Activated CD8-positive, alpha-beta memory T cell treated with anti-CD3 and anti-CD28 coated beads, Interleukin-2, amount 50 U/mL, for 4 hours (primary cell): ENCODE measurements at places on chromosomes 16 and 17.

DNA sequence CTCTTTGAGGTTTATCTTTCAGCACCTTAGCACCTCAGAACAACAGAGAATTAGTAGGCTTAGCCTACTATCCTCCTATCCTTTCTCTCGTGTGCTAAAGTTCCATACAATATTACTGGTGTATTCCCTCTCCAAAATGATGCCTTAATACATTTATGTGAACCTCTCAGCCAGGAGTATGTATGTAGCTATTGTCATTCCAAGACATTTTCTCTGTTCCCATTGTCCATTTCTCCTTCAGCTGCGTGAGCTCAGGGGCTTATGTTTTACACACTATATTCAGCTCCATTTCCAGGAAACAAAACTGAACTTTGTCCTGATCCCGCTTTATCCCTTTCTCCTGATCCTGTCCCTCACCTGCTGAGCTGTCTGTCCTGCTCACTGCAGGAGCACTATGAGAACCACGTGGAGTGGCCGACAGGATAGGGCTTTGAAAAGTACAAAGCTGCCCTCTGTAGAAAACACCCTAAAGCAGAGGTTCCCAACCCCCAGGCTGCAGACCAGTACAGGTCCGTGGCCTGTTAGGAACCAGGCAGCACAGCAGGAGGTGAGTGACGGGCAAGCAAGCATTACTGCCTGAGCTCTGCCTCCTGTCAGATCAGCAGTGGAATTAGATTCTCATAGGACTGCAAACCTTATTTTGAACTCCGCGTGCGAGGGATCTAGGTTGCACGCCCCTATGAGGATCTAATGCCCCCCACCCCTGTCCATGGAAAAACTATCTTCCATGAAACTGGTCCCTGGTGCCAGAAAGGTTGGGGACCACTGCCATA is 55.7 kb downstream of the CENPV start:
- no peak for DNase-seq

GRCh38 chr16:2053211-2053610 is 5.4 kb downstream of the TSC2 start:
- DNase-seq, result no peak

DNA sequence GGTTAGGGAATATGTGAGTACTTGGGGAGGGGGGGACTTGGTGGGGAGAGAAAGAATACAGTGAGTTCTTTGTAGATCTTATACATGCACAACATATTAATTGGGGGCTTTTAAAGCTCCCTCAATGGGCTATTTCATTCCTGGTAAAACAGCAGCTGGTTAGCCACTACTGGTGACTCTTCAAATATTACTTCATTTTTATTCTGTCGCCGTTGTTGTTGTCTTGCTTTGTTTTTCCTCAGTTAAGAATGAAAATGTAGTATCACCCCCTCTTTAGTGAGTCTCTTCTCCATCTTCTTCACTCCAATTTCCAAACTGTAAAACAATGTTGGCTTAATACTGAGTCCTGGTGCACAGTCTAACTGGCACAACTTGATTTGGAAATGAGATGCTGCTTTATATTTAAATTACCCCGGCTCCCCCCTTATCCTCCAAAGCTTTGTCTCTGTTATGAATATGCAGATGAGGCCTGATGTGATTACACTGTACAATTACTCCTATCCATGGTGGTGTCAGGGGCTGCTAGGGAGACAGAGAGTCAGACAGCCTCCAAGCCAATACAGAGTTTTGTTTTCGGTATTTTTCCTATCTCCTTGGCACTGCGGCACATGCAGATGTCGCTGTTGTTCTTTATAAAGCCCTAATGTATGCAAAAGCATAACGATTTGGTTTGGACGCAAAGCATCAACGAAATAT is 256.9 kb upstream of the PMFBP1 start:
- DNase-seq, result no peak

- DNase-seq, result no peak
Measured at GRCh38 chr17:16516594-16517051, 24.6 kb upstream of the LRRC75A start.

DNA sequence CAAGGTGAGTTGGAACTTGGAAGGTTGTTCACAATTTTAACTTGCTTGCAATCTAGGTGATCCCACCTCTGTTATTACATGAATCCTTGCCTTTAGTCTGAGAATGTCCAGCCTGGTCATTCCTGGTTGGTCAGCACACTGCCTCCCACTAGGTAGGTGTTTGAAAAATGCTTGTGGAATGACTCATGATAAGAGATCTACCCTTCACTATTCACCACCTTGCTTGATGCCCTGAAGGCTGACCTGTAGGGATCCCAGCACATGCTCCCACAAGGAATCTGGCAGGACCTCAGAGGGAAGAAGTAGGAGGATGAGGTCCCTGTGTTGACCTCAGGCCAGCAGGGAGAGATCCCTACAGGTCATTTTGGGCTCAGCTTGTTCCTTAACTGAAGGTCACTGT is 30.2 kb upstream of the ABCA3 start:
- DNase-seq, result no peak

DNA sequence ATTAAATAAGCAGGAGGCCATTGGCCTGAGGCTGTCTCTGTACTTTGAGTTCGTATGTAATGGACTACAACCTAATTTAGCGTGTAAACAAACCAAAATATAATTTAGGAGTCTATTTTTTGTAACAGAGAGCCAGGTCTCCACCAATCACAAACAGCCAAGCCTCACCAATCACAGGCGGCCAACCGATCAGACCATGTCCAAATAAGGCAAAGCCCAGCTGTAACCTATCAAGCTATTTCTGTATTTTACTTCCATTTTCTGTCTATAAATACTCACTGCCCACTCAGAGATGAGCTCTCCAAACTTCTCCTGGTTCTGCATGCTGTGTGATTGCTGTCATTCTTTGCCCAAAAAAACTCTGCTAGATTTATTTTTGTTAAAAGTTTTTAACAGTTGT is 322.7 kb downstream of the NPIPA8 start:
- no peak for DNase-seq

GRCh38 chr17:416293-417206 is 63.9 kb upstream of the RPH3AL start:
- DNase-seq, result peak; percentile 31

DNA sequence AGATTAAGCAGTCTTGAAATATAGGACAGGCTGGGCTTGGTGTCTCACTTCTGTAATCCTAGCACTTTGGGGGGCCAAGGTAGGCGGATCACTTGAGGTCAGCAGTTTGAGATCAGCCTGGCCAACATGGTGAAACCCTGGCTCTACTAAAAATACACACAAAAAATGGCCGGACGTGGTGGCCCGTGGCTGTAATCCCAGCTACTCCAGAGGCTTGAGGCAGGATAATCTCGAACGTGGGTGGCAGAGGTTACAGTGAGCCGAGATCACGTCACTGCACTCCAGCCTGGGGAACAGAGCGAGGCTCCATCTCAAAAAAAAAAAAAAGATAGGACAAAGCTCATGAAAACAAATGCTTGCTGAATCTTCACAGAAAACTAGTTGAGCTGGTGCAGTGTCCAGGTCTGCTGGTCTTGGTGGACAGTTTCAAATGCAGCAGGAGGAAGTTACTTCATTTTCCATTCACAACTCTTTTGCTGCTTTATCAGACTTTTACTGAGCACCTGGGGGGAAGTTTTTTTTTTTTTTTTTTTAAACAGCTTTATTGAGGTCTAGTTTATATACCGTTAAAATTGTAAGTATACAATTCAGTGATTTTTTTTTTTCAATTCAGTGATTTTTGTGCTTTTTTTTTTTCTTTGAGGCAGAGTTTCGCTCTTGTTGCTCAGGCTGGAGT is 45.2 kb downstream of the SNX29 start:
- no peak for DNase-seq

DNA sequence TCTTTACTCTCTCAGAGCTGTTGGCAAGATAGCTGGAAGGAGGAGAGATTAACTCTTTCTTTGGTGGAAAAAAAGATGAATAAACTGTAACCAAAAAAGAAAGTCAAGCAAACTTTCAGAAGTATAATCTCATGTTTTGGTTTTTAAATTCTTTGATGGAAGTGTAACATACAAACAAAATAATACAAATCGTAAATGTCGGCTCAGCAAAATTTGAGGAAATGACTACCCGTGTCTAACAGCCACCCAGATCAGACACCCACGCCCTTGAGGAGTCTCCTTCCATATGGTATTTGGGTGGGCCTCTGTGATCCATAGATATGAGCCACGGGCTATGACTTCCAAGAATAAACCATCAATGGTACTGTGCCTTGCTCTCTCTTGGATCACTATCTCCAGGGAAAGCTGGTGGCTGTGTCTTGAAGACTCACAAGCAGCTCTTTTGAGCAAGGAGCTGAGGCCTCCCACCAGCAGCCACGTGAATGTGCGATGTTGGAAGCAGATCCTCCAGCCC is 9.6 kb upstream of the CD300C start:
- DNase-seq, result no peak

DNA sequence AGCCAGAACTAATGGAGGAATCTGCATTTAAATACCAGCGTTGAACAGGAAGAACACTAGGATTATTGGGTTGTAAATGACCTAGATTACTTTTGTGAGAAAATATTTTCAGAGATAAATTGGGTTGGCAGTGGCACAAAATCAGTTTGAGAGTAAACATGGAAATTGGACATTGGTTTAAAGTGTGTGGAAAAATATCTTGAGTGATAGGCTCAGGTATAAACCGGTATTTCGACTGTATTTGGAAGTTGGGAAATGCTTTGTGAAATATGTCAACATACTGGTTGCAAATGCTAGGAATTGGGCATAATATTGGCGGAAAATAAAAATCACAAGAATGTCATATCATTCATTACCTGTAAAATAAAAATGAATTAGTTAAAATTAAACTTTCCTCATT is 15.1 kb downstream of the PRKAR1A start:
- DNase-seq, result no peak

- DNase-seq, result no peak
Measured at GRCh38 chr17:74085434-74085833, 118.0 kb upstream of the RPL38 start.

DNA sequence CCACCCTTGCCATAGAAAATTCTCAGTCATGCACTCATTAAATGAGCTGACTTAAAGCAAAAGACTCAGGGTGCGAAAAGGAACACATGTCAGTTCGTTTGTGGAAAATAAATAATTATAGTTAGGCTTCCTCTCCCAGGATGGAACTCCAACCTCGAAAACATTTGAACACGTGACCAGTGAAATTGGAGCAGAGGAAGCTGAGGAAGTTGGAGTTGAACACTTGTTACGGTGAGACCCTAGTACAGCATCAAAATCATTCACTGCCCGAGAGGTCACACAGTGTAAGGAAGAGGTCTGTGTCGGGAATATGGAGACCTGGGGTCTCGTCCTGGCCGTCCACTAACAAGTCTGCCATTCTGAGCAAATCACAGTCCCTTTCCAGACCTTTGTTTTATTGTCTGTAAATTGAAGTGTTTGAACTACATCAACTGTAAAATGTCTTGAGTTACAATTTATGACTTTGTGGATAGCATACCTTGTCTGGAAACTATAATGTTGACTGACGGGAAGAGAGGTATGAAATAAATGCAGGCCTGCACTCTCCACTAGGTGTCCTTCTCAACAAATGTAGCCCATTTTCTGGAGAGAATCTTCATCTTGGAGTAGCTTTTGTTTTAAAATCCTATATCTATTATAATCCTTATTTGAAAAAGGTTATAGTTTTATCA is 7.7 kb downstream of the PSMD7 start:
- DNase-seq, result no peak

GRCh38 chr17:2059547-2060384 is 4.9 kb downstream of the HIC1 start:
- DNase-seq, result no peak

DNA sequence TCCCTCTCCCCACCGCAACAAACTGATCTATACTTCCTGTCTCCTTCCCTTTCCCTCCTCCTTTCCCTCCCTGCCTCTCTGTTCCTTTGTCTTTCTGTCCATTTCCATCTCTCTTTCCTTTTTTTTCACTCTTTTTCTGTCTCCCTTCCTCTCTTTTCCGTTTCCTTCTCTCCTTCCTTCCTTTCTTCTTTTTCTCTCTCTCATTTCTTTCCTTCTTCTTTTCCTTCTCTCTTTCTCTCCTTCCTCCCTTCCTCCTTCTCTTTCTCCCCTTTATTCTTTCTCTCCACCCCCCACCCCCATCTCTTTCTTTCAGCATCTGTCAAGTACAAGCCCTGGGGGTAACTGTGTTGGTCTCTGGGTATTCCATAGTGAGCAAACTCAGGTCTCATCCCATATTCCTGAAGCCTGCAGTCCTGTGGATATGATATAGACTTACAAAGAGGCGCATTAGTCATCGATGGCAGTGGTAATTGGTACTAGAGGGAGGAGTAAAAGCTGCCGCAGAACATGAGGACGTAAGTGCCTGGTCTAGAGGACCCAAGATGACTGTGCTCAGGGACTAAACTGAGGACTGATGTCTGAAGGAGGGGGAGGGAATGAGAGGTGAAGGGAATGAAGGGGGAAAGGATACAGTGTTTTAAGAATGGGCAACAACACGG is 50.4 kb downstream of the VAT1L start:
- DNase-seq, result no peak
